ENCODE measurements at places on chromosomes 3 and 15.

- peak; percentile 61 for DNase-seq
Measured at GRCh38 chr3:63228677-63229076, 49.4 kb upstream of the SYNPR start.

DNA sequence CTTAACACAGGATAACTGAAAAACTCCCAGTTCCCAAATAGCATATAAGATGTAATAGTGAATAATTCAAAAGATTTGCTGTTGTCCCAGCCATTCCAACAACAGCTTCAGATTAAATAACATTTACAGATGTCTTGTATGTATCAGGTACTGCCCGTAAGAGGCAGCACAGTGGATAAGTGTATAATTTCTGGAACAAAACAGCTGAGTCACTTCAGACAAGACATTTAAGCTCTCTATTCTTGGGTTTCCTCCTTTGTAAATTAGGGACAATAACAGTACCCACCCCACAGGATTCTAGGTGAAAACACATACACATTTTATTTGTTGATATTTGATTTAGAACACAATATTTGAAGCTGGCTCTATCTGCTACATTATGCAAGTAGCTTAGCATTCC lies 2.6 kb upstream of the WWTR1 start:
- DNase-seq = no peak

DNA sequence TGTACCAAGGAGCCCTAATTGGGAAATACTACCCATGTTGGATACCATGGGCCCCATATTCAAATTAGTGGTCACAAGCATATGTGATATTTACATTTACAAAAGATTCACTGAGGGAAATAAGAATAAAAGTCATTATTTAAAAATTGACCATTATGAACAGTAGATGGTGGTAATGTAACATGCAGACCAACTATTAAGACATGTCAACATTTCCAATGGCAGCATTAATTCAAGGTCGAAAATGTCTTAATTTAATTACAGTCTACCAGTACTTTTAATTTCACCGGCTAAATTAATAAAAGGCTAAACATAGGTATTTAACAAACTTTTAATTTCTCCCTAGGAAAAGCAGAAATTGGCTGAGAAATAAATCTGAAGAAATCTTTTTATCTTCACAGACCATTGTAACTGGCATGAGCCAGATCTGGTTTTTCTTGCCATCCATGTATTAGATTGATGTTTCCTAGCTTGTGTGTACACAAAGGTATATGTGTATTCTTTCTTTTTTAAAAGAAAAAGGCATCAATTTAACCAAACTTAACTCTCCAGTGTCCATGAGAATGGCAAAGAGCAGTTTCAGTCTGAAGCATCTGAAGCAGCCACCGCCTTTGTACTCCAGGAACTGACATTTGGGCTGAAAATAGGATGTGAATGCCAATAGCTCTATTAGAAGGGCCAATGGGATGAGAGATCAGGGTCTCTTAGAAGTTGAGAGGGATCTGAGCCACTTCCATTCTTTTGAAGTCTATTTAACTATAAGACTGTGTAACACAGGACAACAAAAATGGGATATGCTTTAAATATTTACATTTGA lies 26.6 kb downstream of the NEK11 start:
- DNase-seq = no peak

DNA sequence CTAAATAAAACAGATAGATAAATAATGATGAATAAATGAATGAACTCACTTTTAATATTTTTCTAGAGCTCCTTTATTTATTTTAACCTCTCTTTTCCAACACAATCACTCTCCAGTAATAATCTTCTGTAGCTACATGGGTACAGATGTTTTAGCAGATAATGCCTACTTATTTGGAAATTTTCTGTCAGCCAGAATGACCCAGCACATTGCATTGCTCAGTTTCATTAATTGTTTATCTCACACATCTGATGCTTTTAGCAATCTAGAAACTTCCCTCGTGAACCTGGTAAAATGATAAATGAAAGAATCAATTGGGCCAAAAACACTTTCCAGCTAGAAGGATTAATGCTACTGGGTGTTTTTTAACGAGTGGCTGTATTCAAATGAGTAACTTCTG lies 14.9 kb upstream of the MYH15 start:
- no peak for DNase-seq

DNA sequence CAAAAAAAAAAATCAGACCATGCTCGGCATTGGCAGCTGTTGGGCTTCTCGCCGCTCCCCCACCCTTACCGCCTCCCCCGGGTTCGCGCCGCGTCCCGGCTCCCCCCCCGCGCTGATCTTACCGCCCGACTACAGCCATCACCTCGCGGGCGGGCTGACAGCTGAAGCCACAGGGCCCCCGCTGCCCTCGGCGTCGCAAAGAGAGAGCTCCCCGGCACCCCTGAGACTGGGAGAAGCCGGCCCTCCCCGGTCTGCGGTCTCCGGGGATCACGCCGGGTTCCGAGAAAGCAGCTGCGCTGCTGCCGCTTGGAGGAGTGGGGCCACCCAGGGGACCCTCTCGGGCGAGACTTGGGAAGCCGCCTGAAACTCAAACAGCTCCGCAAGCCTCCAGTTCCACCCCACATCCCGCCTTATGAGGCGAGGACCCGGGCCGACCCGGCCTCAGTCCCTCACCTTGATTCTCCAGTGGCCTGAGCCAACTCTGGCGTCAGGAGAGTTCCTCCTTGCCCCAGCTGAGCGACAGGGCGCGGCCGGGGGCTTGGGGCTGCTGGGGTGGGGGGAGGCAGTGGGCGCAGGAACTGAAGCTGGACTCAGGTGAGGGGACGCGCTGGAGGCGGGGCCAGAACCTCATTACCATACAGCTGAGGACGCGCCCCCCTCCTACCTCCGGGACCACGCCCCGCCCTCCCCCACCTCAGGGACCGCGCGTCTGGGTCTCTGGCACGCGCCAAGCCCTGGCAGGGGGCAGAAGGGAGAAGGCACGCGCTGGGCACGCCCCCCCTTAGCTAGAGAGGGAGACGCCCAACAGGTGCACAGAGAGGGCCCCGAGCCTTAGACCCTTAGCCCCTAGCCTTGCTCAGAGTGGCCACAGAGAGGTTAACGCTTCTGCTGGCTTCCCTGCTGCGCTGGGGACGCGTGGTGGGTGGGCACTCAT lies 1.0 kb upstream of the DLL4 start:
- DNase-seq = no peak

DNA sequence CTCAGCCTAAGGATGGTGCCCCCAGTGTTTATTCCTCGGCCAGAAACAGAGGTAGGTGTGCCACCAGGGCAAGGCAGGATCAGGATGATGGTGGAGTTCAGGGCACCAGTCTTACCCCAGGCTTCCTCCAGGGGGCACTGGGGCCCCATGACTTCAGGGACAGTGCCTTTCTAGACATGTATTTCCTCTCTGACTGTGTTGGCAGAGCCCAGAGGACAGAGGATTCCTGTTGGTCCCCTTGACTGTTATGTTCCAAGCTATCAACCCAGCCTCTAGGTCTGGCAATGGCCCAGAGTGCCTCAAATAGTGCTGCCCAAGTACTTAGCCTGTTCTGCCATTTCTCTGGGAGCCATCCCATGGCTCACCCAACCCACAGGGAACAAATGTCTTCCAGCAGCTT lies 2.8 kb downstream of the HEMK1 start:
- DNase-seq = peak; percentile 86

- DNase-seq = no peak
Measured at GRCh38 chr3:183714622-183715021, 17.0 kb downstream of the YEATS2 start.

DNA sequence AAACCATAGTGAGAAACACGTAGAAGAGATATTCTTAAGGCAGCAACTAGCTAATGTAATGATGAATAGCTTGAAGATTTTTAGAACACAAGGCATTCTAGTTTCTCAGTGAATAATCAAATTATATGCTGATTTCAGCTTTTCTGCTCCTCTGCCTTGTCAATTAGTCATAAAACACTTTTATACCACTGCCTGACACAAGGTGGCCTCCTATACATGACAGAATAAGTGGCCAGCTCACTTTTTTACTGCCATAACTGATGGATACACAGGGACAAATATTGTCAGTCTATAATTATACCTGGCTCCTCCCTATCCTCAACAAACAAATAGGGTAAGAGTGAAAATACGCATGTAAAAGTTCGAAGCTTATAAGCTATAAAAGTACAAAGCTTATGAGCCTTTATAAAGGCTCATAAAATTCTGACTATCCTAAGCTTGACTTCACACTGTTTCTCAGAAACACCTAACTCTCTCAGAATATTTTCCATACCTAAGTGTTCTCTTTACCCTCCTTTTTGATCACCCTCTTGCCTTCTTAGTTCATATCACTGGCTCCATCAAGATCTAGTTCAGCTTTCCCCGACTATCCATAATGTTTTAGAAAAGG lies 81.6 kb downstream of the HERC1 start:
- peak; percentile 67 for DNase-seq

GRCh38 chr3:24678021-24678420 lies 183.4 kb upstream of the THRB start:
- peak; percentile 23 for DNase-seq

DNA sequence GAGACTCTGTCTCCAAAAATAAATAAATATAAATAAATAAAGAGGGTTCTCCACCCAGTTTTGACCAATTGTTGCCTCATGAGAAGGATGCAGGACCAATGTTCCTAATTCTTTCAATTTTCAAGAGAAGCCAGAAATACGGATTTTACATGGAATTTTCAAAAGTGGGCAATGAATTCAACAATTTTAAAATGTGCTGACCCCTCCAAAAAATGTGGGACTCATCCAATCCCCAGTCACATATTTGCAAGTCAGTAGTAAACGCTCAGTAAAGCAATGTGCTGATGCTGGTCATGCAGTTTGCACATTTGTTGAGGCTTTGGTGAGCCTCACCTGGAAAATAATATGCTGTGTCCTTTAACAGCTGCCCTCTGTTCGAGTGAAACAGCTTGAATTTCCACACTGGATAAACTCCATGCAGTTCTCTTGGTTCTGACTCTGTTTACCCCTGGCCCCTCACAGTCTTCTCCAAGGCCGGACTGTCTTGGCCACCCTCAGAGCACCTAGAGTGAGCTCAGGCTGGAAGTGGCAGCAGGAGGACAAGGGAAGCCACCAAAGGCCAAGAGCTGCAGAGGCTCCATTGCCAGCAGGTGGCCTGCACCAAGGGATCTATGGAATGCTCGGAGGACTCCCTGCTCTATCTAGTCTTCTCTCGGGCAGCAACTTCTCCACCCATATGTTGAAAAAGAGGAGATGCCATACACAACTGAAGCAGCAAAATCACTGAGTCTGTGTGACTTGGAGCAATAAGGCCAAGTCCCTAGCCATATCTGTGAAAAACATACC lies 246.8 kb downstream of the UACA start:
- DNase-seq = no peak

DNA sequence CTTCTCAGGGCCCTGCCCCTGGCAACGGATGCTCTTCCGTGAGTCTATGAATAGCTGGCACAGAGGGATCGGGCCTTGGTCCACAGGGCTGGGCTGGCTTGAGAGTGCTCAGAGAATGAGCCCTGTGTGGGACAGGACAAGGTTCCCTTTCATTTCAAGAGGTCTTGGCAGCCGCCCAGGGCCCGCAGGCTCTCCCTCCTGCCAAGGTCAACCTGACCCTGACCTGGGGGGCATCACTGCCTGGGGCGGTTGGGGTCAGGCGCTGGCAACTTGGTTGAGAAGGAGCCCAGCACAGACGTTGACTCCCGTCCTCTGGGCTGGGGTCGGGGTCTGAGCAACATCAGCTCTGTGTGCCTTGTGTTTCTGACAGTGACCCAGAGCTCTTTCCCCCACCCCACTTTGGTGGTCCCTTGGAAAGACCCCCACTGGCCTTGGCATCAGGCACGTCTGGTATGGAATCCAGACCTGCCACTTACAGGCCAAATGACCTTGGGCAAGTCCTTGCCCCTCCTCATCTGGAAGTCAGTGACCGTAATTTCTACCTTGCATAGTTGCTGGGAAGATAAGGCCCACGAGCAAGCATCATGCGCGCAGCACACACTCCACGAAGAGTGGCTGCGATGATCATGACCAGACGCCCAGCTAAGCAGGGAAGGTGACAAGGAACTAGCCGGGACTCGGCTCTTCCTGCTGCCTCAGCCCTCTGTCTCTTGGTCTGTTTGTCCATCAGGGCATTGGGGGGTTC lies 36.4 kb downstream of the EPHB3 start:
- DNase-seq = no peak

DNA sequence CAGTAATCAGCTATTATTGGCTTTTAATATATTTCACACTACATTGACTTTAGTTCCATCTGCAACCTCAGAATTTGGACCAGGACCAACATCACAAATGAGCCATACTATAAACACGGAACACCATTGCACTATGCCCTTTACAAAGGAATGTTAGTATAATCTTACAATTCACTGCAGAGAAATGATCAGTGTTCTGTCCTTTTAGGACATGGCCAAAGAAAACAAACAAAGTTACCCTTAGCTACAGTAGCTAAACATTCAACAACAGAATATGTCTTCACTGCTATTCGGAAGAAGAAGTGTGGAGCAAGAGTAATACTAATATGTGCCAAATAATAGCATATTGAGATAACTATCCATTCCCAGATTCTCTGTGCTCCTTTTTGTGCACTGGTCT lies 90.4 kb downstream of the NAALADL2 start:
- peak; percentile 50 for DNase-seq

GRCh38 chr3:194379651-194380050 lies 10.1 kb upstream of the LRRC15 start:
- no peak for DNase-seq

DNA sequence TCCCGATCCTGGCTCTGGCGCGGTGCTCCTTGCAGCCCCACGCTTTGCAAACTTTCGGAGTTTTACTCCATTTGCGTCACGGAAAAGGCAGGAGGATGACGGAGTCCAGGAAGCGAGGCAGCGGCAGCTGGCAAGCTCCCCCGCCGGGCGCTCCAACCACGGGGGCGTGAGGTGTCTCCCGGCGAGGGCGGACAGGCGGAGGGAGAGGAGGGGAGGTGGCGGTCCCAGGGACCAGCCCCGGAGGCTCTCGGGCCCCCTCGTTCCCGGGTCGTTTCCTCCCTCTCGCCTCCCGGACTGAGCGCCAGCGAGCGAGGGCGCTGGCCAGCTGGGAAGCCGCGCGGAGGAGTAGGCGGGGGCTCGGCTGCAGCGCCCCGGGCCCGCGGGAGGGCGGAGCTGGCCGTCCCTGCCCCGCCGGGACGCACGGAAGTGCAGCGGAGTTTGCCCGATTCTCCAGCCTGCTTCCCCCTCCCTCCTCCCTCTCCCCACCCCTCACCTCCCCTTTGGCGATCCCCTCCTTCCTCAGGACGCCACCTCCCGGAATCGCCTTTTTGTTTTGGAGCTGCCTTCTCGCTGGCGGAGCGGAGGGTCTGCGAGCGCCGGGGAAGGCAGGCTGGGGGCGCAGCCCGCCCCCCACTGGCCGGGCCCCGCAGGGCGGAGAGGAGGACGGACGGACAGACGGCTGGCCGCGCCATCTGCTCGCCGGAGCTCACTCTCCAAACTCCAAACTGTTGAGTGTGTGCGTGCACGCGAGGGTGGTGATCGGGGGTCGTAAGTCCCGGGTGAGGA lies at the start of gene SNX33:
SNX33 (plus strand) TSS at position 543 of the 786 bp plus-strand sequence. CDS start 1,191 bp downstream, outside the sequence.
- DNase-seq = peak; percentile 87

GRCh38 chr15:88002706-88003105 lies 253.8 kb downstream of the NTRK3 start:
- DNase-seq = no peak

DNA sequence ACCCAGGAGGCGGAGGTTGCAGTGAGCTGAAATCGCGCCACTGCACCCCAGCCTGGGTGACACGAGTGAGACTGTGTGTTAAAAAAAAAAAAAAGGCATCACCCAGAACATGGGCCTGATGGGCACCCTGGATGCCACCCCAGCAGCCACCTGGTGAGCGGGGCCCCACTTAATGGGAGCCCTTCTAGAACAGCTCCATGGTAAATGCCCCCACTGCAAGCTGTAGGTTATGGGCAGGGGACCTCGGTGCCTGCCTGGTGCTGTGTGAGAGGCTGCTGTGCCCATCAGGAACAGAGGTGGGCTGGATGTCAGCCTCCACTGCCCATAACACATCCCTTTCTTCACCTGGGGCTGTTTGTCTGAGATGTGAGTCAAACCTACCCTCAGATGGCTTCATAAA lies 156.2 kb upstream of the MEF2A start:
- DNase-seq = no peak
